A549 treated with RU486 at 1 μM for 4 hours (cell line): ENCODE measurements at places on chromosomes 5 and 9. TPM values are rescaled to one million over a fixed set of nuclear protein-coding genes. Genes with fewer than 3 reads are reported as not detected.

The SPATA6L gene
- 1.6 to 2.5 TPM (median 2.3 TPM) in 5 replicates for total RNA-seq

The CCL21 gene
- total RNA-seq = not detected in 5 replicates

The EGR1 gene
- 9.3 to 15.3 TPM (median 11.8 TPM) in 5 replicates for total RNA-seq

The PCA3 gene
- total RNA-seq = not detected in 5 replicates

The NIPAL4 gene
- total RNA-seq = 9.5 to 13.6 TPM (median 11.6 TPM) in 5 replicates

The FCN2 gene
- total RNA-seq = not detected in 5 replicates

The IRX1 gene
- total RNA-seq = not detected in 5 replicates

The ACTL7A gene
- total RNA-seq = not detected in 5 replicates

The SHISAL2B gene
- total RNA-seq = not detected in 5 replicates

The SLC34A1 gene
- not detected in 5 replicates for total RNA-seq

The TERT gene
- total RNA-seq = 1.2 to 3.2 TPM (median 2.6 TPM) in 5 replicates

The PCDHGA4 gene
- 0.06 to 0.19 TPM (median 0.09 TPM) in 5 replicates for total RNA-seq

The NME5 gene
- total RNA-seq = not detected in 5 replicates

The QRFP gene
- not detected in 5 replicates for total RNA-seq

The MARCOL gene
- not detected in 5 replicates for total RNA-seq

The GIN1 gene
- 2.0 to 6.4 TPM (median 4.0 TPM) in 5 replicates for total RNA-seq

The ADAMTS19 gene
- not detected in 5 replicates for total RNA-seq

The UBQLN1 gene
- total RNA-seq = 106 to 120 TPM (median 113 TPM) in 5 replicates

The TMEM203 gene
- total RNA-seq = 33.4 to 46.5 TPM (median 43.2 TPM) in 5 replicates

The SPATA9 gene
- total RNA-seq = 0.42 TPM in 1 of 5 replicates, not detected in the others

The CTXN3 gene
- total RNA-seq = not detected in 5 replicates

The DENND1A gene
- 9.5 to 11.2 TPM (median 10.7 TPM) in 5 replicates for total RNA-seq

The NUDT12 gene
- total RNA-seq = 0.98 to 1.8 TPM (median 1.6 TPM) in 5 replicates

The N4BP3 gene
- 1.1 to 1.4 TPM (median 1.3 TPM) in 5 replicates for total RNA-seq

The LIFR gene
- total RNA-seq = 2.3 to 6.5 TPM (median 6.1 TPM) in 5 replicates

The MARCHF11 gene
- not detected in 5 replicates for total RNA-seq

The LCN10 gene
- not detected in 5 replicates for total RNA-seq

The MCCC2 gene
- 37.7 to 46.1 TPM (median 42.7 TPM) in 5 replicates for total RNA-seq

The IL5 gene
- not detected in 5 replicates for total RNA-seq

The MAMDC4 gene
- 1.8 to 5.2 TPM (median 3.6 TPM) in 5 replicates for total RNA-seq

The MYMK gene
- total RNA-seq = not detected in 5 replicates

The CCDC183 gene
- 0.28 to 0.49 TPM (median 0.32 TPM) in 5 replicates for total RNA-seq

The IL3 gene
- total RNA-seq = not detected in 5 replicates

The OR5C1 gene
- not detected in 5 replicates for total RNA-seq

The WNT8A gene
- total RNA-seq = not detected in 5 replicates

The ADCY2 gene
- not detected in 5 replicates for total RNA-seq

The PCDHGA12 gene
- 0.02 to 0.05 TPM in 2 of 5 replicates, not detected in the others for total RNA-seq

The OR1L6 gene
- not detected in 5 replicates for total RNA-seq

The BTF3 gene
- 1,050 to 1,296 TPM (median 1,106 TPM) in 5 replicates for total RNA-seq

The CTSV gene
- total RNA-seq = 10.4 to 14.9 TPM (median 12.9 TPM) in 5 replicates

The RPS23 gene
- total RNA-seq = 3,392 to 5,238 TPM (median 3,718 TPM) in 5 replicates

The PCDHA9 gene
- 0.04 TPM in 1 of 5 replicates, not detected in the others for total RNA-seq

The DBH gene
- total RNA-seq = not detected in 5 replicates
